ENCODE measurements at places on chromosomes 2 and 18. TPM values are rescaled to one million over a fixed set of nuclear protein-coding genes. Genes with fewer than 3 reads are reported as not detected.
A peak's percentile ranks its signal among the peaks of the same experiment; 100 is the strongest.

PKP4 gene
- 64.9 TPM for total RNA-seq

RAB27B gene
- total RNA-seq, result 0.41 TPM

PLCL1 gene
- total RNA-seq, result 13.6 TPM

PDK1 gene
- 16.4 TPM for total RNA-seq

MC5R gene
- 0.56 TPM for total RNA-seq

NDC80 gene
- total RNA-seq, result 8.6 TPM

ZNF521 gene
- total RNA-seq, result 238 TPM

RTKN gene
- total RNA-seq, result 65.4 TPM

SAG gene
- not detected for total RNA-seq

ATP6V1B1 gene
- total RNA-seq, result not detected

DNA sequence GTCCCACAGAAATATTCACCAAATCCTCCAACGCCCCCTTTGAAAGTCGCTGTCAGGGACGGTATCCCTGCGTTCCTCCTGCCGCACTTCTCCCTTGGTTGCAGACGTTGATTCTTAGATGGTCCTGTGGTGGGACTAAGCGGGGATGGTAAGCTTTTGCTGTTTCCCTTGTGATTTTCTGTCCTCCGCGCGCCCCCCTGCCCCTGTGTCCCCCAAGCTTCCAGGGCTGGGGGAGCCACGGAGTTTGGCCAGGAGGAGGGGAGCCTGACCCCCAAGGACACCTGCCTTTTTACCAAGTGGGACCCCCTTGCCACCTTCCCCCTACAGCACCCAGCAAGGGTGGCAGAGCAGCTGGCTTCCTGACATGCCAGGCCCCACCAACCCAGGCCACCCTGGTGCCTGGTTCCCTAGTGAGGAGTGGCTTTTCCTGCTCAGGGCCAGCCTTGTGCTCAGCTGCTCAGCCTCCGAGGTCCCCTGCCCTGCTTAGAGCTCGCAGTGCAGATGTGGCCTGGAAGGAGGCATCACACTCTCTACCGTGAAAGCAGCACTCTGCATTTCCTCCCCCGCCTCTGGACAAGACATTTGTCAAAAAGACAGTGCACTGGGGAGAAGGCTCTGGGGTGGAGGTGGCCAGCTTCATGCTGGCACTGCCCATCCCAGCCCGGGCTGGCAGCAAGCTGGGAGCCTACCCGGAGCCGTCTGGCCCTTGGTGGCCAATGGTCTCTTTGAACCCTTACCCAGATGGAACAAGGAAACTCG, 49.4 kb downstream of the TWIST2 start:
- no peak for DNase-seq

GRCh38 chr2:177758591-177759371, 313.8 kb downstream of the PDE11A start:
- DNase-seq, result peak; percentile 55

GRCh38 chr2:162113088-162113775, 38.8 kb downstream of the GCG start:
- DNase-seq, result no peak

DNA sequence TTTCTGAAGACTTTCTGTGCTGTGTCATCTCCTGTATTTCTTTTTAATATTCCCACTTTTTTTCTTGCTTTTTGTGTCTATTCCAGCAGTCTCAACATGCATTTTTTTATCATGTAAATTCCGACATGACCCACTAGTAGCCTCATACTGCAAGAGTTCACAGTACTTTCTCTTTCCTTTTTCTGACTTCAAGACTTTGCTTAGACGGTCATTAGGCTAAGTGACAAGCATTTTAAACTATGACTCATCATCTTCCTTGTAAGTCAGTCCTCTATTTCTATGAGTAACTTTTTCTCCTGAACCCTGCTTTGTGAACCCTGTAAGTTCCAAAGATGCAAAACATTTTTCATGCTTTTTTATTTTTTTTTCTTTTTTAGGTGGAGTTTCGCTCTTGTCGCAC, 381.2 kb downstream of the TXNL1 start:
- DNase-seq, result no peak

GRCh38 chr2:25701801-25702200, 28.4 kb upstream of the DTNB start:
- no peak for DNase-seq

DNA sequence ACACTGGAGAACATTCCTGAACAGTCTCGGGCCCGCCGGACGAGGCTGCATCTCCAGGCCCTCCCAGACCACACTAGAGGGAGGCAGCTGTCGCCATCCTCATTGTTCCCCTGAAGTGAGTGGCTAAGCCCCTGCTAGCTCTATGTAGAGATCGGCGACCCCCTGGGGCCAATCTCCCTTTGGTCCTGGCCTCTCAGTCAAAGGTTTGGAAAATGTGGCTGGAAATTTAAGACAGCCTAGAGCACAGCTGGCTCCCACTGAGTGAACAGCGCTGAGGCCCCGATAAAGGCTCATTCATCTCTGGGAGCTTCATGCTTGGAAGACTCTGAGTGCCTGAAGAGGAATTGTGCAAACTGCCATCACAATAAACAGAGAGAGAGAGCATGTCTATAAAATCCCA, 360.3 kb downstream of the CLIP4 start:
- no peak for DNase-seq

GRCh38 chr2:234145511-234145910, 95.0 kb downstream of the SPP2 start:
- DNase-seq, result no peak

GRCh38 chr2:199955339-199956061, at the start of the genes MAIP1 and TYW5:
Gene MAIP1 (plus strand): TSS chr2:199955582. CDS start chr2:199955799, 217 bp downstream.
Gene TYW5 (minus strand): TSS chr2:199955491. CDS start chr2:199955470, 21 bp downstream.
- DNase-seq, result peak; percentile 76

- DNase-seq, result no peak
Observed at GRCh38 chr2:147636238-147636882, 208.5 kb upstream of the ACVR2A start.

- DNase-seq, result no peak
Observed at GRCh38 chr2:181841079-181841478, 50.5 kb upstream of the ITPRID2 start.

GRCh38 chr2:96145036-96145847, at the start of gene DUSP2:
Gene DUSP2 (minus strand): TSS chr2:96145440. CDS start chr2:96145354, 86 bp downstream.
- DNase-seq, result peak; percentile 38

DNA sequence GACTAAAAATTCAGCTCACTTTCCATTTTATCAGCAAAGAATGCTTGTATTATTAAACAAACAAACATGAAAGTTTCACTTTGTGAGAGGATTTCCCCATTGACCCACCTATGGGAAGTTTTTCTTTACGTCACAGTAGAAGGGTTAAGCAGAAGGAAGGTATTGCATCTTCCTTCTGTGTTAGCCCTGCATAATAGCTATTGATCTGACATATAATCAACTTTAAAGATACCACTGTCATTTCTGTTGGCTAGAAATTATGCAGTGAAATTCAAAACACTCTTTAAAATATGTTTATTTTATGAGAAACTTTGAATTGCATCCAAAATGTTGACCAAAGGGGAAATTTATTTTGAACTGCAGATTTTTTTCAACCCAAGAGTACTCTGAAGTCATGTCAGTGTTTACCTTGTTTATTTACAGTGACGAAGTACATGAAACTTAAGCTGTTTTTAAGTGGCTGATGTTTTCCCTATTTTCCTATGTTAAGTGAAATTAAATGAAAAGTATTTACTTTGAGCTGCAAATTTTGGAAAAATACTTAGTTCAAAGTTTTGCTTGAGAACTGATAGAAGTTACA, 566.4 kb downstream of the ZEB2 start:
- DNase-seq, result no peak

- no peak for DNase-seq
Observed at GRCh38 chr2:167048829-167049228, 160.5 kb downstream of the XIRP2 start.

GRCh38 chr2:11160256-11160655, 5.0 kb downstream of the SLC66A3 start:
- no peak for DNase-seq

- DNase-seq, result no peak
Observed at GRCh38 chr2:239370876-239371725, 29.7 kb downstream of the HDAC4 start.

- DNase-seq, result no peak
Observed at GRCh38 chr2:165847001-165847400, 53.0 kb upstream of the GALNT3 start.

DNA sequence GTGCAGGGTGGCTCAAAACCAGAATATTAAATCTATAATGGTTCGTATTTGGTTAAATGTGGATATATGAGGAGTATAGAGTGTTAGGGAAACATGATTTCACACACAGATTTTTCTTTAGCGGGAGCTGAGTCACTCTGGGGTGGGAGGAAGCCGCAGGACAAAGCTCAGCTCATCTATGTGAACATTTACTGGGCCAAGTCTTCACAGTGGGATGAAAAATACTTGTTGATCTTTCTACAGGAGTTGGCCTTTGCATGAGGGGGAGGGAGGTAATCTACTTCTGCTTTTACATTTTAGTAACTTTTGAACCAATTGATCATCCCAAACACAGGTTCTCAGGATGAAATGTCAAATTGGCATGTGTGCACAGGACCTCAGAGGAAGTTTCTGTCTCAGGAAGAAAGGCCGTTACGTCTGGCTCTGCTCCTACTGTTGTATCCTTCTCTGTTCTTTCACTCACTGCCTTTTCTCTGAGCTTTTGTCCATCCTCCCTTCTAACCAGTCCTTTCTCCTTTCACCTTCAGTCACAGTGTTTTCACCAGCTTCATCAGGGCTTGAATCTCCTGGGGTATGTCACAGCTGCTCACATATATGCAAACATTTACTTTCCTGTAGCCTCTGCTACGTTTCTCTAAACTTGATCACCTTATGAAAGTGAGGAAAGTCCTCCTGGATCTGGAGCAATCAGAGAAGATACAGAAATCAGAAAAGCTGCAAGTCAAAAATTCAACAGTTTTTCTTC, 943.3 kb upstream of the FANCL start:
- DNase-seq, result no peak

GRCh38 chr2:208579678-208580077, 173.1 kb downstream of the PTH2R start:
- DNase-seq, result no peak

GRCh38 chr2:99786636-99787390, 297.0 kb upstream of the REV1 start:
- DNase-seq, result no peak

DNA sequence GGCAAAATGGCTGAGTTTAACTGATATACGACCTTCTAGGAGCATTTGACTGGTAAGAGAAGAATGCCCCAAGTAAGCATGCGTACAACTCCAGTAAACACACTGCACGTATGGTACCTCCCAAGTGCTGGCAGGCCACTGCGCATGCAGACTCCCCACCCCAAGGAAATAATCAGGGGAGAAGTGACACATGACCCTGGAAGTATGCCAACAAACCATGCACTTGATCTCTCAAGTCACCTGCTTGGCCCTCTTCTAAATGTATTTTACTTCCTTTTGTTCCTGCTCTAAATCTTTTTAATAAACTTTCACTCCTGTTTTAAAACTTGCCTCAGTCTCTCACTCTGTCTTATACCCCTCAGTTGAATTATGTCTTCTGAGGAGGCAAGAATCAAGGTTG, 129.8 kb upstream of the COL5A2 start:
- DNase-seq, result no peak

GRCh38 chr18:58402951-58403702, 225.8 kb downstream of the ALPK2 start:
- DNase-seq, result no peak

DNA sequence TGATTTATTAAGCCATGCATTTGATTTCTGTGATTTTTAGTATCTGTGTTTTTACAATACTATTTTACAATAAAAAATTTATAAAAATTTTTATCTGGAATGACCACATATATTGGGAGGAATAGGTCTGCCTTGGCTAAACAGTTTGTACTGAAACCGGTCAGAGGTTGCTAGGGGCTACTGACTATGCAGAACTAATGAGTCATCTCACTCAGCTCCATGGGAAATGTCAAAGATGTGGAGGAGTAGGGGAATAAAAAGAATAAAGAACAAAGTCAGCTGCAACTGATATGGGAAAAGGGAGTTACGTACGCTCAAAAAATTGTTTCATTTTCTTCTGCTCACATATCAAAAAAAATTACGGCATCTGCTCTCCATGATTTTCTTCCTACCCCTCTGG, 8.6 kb upstream of the TMEM163 start:
- DNase-seq, result no peak

DNA sequence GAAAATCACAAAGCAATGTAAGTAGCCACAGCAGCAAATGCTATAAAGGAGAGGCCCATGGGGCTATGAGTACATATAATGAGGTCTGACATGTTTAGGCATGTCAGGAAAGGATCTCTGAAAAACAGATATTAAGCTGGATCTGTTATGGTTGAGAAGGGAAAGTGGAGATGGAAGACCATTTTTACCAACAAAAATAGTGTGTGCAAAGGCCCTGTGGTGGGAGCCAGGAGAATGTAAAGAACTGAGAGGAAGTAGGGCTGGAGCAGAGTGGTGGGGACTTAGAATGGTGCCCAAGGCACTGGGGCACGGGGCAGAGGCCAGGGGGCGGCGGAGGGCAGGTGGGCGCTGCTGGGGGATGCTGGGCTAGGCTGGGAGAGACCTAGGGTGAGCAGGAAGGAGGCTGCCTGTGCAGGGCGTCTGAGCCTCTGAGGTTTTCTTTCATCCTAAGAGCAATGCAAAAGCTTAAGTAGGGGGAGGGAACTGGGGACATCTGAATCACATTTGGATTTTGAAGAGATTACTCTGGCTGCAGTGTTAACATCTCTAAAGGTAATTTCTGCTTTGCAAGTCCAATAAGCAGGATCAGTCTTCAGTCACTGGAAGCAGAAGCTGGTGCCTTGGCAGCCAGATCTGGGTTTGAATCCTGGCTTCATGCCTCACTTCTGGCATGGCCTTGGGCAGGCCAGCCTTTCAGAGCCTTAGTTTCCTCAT, 4.9 kb upstream of the AGFG1 start:
- no peak for DNase-seq

GRCh38 chr2:45649858-45650811, 1.3 kb upstream of the PRKCE start:
- DNase-seq, result peak; percentile 65

DNA sequence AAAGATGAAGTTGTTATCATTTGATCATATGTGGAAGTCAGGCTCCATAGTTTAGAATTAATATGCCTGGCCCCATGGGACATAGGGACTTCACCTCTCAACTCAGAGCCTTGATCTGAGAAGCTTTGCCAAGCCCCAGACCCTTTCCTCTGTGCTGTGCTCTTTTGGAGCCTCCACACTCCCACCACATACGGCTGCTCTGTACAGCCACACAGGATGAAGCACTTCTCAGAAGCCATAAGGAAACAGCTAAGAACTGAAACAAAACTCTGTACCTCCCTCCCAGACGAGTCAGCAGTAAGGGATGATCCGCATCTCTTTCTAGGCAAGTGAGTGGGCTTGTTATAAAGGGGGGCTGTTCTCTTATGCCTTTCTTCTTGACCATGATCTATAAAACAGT, 66.5 kb downstream of the CAB39 start:
- no peak for DNase-seq

GRCh38 chr2:111678161-111678560, 205.8 kb downstream of the ANAPC1 start:
- no peak for DNase-seq

- DNase-seq, result no peak
Observed at GRCh38 chr2:109409321-109410038, 204.3 kb downstream of the SEPTIN10 start.

DNA sequence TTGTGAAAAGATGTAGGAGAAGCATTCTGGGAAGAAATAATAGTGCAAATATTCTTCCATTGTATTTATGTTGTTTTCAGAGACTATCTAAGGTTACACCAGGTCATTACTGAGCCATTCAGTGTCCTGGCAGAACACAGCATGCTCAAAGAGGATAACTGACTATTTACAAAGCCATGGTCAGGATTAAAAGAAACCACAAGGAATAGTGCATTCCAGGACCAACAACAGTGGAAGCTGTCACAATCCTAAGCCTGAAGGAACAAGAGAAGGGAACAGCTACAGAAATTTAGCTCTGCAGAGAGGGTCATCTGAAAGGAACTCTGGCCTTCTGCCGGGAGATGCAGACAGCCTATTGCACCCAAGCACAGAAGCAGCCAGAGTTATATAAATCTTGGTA, 116.7 kb downstream of the DSC3 start:
- no peak for DNase-seq

GRCh38 chr18:12373116-12373770, 3.8 kb downstream of the AFG3L2 start:
- no peak for DNase-seq
